ENCODE measurements at places on chromosomes 13 and 19.

DNA sequence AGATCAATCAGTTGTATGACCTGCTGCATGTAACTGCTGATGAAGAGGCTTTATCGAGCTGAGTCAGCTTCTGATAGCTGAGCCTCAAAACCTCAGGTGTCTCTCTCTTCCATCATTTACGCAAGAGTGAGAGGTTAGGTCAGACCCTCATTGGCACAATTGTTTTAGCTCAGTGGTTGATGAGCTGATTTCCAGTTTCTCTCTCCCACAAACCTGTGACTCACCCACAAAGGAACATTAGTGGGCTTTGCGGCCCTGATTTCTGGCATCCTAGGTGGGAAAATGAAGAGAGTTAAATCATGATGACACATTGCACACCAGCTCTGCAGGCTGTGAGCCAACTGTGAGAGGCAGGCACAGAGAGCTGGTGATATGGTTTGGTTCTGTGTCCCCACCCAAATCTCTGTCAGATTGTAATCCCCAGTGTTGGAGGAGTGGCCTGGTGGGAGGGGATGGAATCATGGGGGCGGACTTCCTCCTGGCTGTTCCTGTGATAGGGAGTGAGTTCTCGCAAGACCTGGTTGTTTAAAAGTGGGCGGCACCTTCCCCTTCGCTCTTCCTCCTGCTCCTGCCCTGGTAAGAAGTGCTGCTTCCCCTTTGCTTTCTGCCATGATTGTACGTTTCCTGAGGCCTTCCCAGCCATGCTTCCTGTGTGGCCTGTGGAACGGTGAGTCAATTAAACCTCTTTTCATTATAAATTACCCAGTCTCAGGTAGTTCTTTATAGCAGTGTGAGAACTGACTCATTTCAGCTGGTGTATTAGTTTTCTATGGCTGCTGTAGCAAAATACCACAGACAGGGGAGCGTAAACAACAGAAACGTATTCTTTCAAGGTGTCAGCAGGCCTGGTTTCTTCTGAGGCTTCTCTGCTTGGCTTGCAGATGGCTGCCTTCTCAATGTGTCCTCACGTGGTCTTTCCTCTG, 33.5 kb upstream of the TMTC4 start:
- peak; percentile 9 for DNase-seq

DNA sequence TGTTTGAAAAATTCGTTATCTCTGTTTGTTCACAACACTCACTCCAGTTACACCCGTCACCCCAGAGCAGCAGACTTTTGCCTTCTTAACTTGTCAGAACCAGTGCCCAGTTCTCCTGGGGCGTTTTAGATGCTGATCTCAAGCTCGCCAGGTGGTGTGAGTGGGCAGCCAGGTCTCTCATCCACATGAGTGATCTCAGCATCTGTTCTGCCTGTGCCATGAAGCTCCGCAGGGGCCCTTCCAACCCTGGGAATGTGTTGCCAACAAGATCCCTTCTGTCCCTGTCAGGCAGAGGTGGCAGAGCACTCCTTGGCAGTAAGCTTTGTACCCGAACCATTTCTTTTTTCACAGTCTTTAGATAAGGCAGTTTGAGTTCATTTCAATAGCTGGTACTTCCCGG, 896.5 kb downstream of the UQCRFS1 start:
- DNase-seq = no peak

DNA sequence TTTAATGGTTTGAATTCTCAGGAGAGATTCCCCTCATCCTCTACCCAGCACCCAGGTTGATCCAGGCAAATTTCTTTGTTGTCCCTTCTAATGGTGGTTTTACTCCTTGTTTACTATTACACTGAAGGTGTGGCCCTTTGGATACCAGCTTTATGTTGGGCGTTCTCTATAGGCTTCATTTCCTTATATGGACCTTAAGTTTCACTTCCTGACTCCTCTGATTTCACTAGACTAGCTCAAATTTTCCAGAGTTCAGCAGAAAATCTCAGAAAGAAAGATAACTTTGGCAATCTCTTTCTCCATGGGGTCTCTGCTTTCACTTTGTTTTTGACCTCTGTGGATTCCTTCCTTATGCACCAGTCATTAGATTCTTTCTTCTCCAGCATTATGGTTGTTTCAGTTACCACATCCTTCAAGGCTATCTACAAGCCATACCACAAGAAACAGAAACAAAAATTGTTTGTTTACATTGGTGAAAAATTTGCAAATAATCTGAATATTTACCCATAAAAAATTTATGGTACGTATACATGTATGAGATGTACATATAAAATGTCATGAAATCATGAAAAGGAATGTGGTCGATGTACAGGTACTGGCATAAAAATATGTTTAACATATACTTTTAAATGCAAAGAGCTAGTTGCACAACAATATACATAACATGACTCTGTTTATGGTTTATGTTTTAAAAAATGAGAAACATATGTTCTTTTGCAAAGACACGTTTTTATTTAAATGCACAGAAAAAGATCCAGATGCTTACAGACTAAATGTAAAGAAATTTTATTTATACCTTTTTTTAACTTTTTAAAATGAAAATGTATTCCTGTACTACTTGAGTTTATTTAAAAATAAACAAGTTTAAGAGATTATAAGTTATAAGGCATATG, 212.6 kb downstream of the LACC1 start:
- no peak for DNase-seq

- DNase-seq = no peak
Observed at GRCh38 chr13:94129490-94129894, 350.0 kb downstream of the DCT start.

DNA sequence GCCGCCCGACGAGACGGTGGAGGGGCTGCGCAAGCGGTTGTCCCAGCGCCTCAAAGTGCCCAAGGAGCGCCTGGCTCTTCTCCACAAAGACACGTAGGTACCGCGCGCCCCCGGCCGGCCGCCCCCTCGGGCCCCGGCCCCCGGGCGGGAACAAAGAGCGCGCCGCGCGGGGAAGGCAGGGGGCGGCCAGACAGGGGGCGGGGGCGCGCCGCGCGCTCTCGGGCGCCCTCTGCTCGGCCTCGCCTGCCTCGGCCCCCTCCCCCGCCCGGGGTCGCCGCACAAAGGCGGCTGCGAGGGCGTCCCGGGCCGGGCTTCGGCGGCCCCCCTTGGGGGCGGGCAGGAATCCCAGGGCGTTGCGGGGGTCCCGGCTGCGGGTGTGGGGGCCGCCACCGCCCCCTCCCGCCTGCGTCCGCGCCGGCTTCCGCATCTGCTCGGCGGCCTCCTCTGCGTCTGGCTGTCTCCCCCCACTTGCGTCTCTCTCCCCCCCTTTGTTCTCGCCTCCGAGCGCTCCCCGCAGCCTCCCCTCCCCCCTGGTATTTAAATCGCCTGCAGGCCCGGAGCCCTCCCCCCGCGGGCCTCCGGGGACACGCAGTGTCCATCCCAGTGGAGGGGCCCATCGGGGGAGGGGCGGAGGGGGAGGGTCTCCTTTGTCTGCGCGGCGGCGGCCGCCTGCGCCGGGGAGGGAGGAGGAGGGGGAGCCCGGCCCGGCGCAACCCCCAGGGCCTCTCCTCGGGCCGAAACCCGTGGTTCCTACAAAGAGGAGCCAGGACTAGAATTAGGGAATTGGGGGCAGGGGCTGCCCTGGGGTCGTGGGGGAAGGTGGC, 2.3 kb downstream of the MIDN start:
- no peak for DNase-seq

DNA sequence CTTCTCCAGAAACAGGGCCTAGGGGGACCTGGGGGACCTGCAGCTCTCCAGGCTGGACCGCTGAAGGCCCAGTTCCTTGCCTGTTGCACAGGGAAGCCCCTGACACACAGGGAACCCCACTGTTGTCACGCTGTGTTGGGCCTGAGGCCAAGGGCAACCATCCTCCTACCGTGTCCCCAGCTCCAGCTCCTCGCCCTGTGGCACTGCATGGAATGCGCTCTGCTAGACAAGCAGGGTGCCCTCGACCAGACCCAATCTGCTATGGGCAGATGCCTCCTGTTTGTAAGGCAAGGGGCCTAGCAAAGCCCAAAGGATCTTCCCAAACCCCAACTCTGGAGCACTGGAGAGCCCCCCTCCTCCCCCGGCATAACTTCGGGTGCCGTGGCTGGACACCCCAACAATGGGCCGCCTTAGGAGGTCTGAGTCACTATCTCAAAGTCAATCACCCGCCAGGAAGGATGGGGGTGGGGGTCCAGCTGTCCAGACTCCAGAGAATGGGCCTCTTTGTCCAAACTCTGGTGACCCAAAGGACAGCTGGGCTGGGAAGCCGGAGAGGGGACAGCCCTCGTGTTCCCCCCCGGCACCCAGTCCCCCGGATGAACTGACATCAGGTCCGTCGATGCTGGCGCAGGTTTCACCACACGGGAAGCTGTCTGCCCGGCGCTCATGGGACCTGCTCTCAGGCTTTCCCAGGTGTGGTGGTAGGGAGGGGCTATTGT, 3.7 kb downstream of the BRSK1 start:
- no peak for DNase-seq

DNA sequence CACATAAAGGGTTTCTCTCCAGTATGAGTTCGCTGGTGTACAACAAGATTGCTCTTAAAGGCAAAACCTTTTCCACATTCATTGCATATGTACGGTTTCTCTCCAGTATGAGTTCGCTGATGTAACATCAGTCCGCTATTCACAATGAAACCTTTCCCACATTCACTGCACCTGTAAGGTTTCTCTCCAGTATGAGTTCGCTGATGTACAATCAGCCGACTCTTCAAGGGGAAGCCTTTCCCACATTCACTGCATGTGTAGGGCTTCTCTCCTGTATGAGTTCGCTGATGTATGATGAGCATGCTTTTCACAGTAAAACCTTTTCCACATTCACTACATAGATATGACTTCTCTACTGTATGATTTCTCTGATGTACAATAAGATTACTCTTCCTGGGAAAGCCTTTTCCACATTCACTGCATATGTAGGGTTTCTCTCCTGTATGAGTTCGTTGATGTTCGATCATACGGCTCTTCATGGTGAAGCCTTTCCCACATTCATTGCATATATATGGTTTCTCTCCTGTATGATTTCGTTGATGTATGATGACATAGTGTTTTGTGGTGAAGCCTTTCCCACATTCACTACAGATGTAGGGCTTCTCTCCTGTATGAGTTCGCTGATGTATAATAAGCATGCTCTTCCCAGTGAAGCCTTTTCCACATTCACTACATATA, 6.0 kb upstream of the ZNF614 start:
- DNase-seq = no peak

DNA sequence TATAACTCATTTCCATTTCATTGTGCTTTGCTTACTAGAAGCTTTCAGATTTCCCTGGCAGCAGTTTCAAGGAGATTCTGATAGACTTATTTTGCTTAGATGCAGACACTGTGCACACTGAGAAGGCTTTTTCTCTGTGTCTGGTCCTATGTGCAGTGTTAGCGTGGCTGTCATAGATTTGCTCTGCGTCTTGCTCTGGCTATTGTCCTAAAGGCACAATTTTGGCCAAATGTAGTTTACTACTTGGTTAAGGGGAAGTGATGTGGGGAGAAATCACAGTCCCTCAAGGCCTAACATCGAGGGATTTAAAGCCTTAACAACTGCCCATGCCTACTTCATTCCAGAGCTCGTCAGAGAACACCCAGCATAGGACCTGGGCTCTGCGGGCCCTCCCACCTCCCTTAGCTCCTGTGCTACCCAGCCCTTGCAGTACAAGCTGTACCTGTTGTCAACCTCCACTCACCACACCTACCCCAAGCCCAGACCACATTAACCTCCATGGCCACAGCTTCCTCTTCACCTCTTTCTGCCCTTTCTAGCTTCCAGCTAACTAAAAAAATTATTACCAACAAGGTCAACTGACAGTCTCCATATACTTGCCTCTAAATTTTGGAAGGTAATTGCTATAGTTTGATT, 38.9 kb upstream of the KATNAL1 start:
- DNase-seq = peak; percentile 61

- no peak for DNase-seq
Observed at GRCh38 chr13:26719356-26719945, 41.1 kb downstream of the GPR12 start.

- no peak for DNase-seq
Observed at GRCh38 chr13:109156181-109156935, 526.9 kb downstream of the MYO16 start.

DNA sequence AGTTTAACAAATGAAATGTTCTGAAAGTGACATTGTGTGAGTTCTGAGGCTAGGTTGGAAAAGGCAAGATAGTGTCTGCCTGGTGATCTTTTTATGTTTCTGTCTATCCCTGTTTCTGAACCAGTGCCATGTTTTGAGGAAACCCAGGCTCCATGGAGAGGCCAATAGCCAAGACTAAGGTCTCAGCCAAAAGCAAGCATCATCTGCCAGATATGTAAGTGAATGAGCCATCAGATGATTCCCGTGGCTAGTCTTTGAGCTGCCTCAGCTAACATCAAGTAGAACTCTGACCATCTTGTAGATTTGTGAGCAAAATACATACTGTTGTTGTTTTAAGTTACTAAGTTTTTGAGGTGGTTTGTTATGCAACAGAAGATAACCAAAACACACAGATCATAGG, 19.6 kb upstream of the CCNA1 start:
- DNase-seq = no peak

- no peak for DNase-seq
Observed at GRCh38 chr13:27794921-27795717, 2.8 kb downstream of the GSX1 start.

DNA sequence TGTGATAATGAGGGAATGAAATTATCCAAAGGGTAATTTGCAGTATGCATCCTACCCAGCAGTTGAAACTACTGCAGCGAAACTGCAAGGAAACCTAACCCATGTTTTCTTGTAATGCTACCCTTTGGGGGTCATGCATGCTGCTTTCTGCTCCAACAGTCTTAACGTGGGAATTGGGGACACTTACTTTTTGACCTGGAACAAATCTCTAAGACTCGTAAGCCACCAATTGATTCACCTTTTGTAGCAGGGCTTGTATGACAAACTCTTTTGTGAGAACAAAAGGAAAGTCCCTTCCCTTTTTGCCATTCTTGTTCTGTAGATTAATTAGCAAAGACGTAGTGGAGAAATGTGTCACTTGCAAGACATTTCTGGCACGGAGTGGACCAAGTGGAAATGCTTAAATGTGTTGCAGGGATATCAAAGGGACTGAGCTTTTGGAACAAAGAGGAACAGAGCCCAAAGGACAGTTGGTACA, 27.4 kb downstream of the LRCH1 start:
- DNase-seq = no peak

DNA sequence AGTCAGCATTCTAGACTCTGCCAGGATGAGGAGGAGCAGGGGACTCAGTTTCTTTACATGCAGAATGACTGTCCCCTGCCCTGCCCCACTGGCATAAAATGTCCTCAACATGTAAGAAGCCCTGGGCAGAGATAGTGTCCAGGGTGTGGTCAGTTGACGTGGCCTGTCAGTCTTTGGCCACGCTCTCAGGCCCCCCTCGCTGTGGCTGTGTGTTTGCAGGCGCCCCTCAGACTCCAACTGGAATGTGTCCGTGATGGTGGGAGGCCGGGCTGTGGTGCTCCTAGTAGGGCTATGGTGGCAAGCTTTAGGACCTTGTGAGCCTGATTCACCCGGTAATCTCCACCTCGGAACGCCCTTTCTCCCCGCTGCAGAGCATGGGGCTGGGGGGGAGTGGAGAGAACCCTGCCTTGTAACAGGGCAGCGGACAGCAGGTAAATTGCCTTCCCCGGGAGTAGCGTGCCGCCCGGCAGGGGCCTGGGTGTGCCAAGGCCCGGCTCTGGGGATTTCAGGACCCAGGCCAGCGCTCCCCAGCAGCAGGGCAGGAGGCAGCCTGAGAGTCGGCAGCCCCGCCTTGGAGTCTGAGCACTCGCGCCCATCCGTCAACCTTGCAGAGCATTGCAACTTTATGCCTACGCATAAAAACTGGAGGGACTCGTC, 62.3 kb downstream of the CHST8 start:
- no peak for DNase-seq

GRCh38 chr13:62964522-62964921, 1548.9 kb upstream of the PCDH20 start:
- no peak for DNase-seq

GRCh38 chr19:44374789-44375188, 18.3 kb upstream of the ZNF112 start:
- DNase-seq = no peak
